ENCODE measurements at places on chromosomes 2 and 18.

GRCh38 chr18:24078391-24078790 lies 60.5 kb upstream of the CABYR start:
- no peak for DNase-seq

- no peak for DNase-seq
Observed at GRCh38 chr2:95015261-95015912, 10.1 kb upstream of the MAL start.

GRCh38 chr2:19971691-19972090 lies 18.2 kb downstream of the WDR35 start:
- no peak for DNase-seq

DNA sequence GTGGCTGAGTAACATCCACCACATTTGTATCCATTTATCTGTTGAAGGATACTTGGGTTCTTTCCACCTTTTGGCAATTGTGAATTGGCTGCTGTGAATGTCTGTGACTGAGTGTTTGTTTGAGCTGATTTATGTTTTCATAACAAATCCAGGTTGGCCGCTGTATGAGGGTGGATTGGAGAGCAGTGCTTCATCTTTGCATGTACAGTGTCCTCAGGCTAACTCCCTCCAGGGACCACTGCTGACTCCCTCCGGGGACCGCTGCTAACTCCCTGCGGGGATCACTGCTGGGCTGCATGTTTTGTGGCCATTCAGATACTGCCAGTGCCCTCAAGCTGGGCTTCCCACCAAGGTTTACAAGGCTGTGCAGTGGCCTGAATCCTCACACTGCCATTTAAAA lies 10.2 kb downstream of the BOK start:
- no peak for DNase-seq

GRCh38 chr18:11927497-11927896 lies 19.4 kb upstream of the MPPE1 start:
- no peak for DNase-seq

GRCh38 chr2:203451689-203452088 lies 83.4 kb downstream of the RAPH1 start:
- DNase-seq: no peak

DNA sequence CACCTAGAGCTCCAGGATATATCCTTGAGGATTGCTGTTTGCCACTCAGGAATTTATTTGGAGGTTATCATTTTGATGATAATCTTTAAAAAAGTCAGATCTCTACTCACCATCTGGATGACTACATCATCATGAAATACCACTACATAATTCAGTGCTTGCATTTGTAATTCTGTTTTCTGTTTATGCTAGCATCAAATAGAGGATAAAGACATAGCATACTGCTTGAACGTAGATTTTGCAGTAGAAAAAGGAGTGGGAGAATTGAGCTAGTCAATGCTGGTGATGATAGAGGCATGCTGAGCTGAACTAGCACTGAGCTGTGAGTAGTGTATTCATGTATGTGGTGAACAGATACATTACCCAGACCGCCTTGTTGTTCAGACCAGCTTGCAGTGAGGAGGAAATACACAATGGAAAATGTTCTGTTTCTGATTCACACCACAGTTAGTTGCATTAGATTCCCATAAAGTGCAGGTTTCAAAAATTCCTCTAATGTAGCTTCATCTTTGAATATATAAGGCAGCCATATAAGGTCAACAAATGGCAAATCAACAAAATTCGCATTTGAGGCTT lies 68.8 kb upstream of the CDC42EP3 start:
- DNase-seq: no peak

- no peak for DNase-seq
Observed at GRCh38 chr2:153871231-153872221, at the start of gene GALNT13. Gene GALNT13 (plus strand): TSS chr2:153871922.

DNA sequence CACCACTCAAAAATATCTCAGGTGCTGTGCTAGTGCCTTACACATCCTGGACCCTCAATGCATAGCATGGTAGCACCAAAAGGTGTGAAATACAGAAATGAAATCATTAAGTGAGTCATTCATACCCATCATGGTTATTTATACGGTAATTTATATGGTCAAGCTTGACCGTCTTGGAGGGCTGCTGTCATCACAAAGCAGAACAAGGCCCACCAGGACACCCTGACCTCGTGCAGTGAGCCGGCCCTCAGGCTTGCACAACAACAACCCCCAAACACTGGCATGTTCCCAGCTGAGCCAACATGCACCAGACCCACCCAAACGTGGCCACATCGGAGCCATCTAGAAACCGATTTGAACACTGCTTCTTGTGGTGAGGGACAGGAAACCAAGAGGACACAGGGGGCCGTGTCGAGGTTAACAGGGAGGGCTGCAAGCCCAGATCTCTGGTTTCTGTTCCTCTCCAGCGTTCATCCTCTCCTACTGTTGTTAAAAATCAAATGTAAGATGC lies 378.5 kb upstream of the ID2 start:
- DNase-seq: peak; percentile 67

DNA sequence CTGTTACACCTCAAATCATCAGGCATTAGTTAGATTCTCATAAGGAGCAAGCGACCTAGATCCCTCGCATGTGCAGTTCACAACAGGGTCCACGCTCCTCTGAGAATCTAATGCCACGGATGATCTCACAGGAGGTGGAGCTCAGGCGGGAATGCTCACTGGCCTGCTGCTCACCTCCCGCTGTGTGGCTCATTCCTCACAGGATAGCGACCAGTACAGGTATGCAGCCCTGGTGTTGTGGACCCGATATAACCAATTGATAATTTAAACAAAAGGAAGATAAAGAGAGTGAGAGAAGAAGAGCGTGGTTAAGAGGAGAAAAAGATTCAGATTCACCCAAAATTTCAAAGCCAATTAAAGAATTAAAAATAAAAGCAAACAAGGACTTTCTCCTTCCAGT lies 20.8 kb downstream of the TLK1 start:
- no peak for DNase-seq

- DNase-seq: no peak
Observed at GRCh38 chr2:205338156-205338555, 344.1 kb upstream of the NRP2 start.

DNA sequence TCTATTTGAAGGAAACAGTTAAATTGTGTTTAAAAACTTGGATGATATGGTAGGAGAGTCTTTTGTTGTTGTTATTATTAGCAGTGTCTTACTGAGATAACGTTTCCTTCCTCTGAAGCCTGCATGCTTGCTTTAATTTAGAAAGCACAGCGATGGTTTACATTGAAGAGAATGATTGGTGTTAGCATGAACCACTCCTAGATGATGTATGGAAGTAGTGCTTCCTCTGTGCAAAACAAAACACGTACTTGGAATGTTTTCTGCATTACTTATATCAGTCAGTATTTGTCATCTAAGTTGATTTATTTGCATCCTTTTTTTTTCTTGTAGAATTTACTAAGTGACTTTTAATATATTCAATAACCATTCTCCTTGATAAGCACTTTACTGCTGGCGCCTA lies 89.0 kb downstream of the UGGT1 start:
- DNase-seq: no peak

- no peak for DNase-seq
Observed at GRCh38 chr18:26056291-26056690, 34.1 kb downstream of the SS18 start.

DNA sequence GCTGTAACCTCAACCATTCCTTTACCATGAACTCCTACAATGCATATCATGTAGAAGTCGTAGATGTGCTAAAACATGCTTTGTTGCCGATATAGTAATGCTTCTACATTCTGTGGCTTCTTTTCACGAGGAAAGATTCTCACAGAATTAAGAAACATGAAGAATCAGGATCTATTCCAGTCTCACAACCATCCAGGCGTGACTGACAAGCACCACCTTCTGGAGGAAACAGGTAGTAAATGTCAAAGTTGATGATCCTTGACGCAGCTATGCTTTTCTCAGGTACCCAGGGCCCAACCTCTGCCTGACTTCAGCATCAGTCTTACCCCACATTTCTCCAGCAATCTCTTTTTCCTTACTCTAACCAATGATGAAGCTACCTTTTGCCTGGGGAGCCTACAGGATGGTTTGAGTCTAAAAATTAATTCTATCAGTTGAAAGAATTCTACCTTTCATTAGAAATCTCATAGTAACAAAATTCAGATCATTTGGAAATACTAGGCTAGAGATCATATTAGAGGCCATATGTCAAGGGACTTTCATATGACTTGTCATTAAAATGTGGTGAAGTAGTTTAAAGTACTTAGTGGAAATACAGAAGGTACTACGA lies 123.3 kb upstream of the RND3 start:
- DNase-seq: no peak
